GM12865 (cell line): ENCODE measurements at places on chromosomes 7 and 10.

DNA sequence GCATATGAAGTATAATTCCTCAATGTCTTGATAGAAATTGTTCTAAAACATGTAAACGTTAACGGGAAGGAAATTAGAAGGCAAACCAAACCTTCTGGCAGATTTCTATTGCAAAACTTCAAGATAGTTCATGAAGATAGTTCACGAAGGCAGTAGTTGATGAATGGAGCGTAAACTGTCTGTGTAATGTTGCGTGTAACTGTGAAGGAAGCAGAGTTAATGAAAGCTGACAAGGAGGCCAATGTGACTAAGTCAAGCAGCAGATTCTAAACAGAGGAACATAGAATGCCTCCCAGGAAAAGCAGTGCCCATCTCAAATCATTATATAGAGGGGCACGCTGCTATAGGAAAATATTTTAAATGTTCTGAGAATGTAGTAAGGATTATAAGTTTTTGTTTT lies 659.7 kb upstream of the IGFBP3 start:
- no peak for DNase-seq

DNA sequence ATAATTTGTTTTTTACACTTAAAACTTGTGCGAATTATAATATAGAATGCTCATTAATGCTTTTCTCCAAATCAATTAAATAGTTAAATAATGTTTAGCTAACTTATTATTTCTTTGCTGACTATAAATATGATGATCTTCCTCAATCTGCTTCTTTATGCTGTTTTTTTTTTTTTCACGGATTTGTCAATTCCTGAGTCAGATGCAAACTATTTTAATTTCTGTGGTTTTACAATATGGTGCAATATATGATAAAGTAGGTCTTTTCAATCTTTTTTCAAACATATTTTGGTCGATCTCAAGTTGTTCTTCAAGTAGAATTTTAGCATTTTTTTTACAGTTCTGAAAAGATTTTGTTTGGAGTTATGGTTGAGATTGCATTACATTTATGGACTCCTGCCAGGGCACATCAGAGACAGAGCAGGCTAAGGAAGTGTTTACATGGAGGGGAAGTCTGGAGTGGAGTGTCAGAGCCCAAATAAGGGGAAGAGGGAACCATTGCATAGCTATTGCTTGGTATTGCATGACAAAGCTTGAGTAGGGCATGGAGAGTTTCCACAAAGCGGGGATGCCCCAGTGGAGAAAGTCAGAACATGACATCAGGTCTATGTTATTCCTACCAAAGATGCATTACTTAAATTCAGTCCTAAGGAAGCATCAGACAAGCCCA lies 204.4 kb downstream of the OTUD1 start:
- DNase-seq: no peak

DNA sequence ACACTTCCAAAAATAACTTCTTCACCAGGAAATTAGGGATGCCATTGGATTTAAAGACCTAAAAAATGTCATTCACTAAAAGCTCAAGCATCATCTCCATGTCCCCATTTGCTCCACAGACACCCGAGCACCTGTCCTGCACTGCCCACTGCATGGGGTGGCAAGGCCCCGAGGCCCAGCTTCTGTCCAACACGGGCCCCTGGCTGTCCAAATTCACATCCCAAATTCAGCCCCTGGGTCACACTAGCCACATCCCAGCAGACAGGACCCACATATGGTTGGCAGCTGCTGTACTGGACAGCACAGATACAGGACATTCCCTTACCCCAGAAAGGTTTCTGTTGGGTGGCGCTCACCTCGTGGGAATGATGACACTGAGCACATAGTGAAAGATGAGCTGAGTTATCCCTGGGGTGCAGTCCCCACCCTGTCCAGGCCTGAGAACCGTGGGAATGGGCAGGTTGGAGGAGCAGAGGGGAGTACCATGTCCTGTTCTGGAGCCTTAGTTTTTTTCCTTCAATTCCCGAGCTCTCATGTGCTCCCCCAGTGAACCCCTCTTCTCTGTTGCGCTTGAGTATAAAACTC lies 55.3 kb downstream of the CSGALNACT2 start:
- DNase-seq: no peak

DNA sequence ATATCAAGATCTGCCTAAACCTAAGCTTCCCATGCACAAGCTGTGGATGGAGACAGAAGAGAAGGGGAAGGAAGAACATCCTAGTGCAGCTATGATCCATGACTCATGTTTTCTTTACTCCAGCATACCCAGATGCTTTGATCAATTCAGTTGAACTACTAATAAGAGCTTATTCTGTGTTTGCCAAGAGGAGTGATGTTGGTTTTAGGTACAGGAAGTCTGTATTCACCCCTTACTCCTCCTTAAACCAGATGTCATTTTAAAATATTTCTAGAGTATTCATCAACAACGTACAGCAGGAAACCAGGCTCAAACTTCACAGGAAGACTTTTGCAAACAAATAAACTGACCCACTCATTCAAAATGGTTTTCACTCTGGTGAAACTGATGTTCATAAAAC lies 29.2 kb downstream of the PANK1 start:
- no peak for DNase-seq

DNA sequence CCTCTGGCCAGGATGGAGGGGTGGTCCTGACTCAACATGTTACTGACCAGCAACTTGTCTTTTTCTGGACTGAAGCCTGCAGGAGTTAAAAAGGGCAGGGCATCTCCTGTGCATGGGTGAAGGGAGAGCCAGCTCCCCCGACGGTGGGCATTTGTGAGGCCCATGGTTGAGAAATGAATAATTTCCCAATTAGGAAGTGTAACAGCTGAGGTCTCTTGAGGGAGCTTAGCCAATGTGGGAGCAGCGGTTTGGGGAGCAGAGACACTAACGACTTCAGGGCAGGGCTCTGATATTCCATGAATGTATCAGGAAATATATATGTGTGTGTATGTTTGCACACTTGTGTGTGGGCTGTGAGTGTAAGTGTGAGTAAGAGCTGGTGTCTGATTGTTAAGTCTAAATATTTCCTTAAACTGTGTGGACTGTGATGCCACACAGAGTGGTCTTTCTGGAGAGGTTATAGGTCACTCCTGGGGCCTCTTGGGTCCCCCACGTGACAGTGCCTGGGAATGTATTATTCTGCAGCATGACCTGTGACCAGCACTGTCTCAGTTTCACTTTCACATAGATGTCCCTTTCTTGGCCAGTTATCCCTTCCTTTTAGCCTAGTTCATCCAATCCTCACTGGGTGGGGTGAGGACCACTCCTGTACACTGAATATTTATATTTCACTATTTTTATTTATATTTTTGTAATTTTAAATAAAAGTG lies 6.0 kb downstream of the PLAU start:
- no peak for DNase-seq

- DNase-seq: no peak
Measured at GRCh38 chr10:4294271-4294670, 509.3 kb upstream of the KLF6 start.

GRCh38 chr7:88628363-88629085 lies 131.0 kb upstream of the ZNF804B start:
- peak; percentile 64 for DNase-seq

DNA sequence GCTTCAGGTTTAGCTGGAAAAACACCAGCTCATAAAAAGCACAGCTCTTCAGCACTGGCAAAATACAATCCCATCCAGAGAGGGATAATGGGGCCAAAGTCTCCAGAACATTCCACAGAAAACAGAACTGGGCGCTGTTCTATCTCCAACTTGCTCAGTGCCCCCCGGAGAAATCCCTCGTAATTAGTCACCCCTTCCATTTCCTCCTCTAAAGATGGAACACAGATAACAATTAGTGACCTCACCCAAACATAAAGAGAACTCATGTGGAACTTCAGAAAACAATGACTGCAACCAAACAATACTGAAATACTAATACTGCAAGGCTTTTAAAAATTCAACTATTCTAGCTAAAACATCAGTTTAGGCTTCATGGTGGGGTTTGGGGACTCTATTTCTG lies 46.3 kb downstream of the KIAA1549 start:
- no peak for DNase-seq

DNA sequence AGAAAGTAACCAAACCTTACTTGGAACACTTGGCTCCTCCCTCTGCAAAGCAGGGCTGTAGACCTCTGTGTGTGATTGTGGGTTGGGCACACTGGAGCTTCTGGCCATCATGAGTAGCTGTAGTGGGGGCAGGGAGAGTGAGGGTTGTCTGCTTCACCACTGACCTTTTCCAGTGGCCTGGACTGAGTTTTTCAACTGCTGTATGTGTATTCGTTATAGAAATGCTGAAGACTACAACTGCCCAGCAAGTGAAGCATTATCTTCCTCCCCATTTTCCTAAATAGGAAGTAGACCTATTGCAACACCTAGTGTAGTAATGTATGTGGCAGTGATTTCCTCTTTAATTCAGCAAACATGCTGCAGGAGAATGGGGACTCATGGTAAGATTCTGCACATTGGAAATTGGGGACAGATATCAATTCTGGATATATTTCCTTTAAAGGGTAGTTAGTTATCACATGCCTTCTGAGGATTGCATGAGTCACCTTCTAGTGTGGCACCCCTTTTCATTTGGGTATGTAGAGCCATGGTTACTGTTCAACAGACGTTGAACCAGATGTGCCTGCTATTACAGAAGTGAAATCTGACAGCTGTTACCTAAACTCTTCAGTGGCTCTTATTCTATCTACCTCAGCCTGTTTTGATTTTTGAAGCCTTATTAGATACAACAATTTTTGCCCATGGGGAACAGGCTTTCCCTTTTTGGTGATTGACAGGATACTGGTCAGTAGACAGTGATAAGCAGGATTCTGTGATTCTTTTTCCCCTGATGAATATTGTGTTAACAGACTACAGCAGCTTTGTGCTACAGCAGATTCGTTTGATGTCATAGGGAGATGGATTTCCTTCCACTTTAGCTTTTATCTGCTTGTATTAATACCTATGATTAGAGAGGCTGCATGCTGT lies 130.9 kb downstream of the SND1 start:
- DNase-seq: peak; percentile 16

GRCh38 chr7:73718905-73719805 lies at the start of gene STX1A:
Gene STX1A, minus strand, starts transcription at chr7:73719669. Its CDS starts 38 bp downstream, at chr7:73719631.
- DNase-seq: peak; percentile 80

DNA sequence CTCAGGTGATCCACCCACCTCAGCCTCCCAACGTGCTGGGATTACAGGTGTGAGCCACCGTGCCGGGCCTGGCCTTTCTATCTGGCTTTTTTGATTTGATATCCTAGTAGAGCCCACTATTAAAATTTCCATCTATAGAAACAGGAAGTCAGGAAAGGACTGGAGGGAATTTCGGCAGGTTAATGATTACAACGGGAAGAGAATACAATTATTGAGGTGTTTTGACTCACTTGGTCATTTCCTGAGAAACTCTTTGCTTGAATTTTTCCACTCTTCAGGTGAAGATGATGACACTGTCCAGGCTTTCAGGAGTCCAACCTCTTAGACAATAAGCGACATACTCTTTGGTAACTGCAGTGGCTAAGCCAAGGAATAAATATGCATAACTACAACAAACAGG lies 1.1 kb upstream of the MKLN1 start:
- no peak for DNase-seq
